Foreskin fibroblast (primary cell): ENCODE measurements at places on chromosomes 1 and 21.
A peak's percentile ranks its signal among the peaks of the same experiment; 100 is the strongest.

GRCh38 chr1:177256153-177257075, 85.7 kb downstream of the BRINP2 start:
- DNase-seq, result peak; percentile 84

- peak; percentile 5 for DNase-seq
Observed at GRCh38 chr21:33121715-33122475, 52.0 kb downstream of the OLIG1 start.

- DNase-seq, result no peak
Observed at GRCh38 chr1:94276988-94277434, 39.6 kb upstream of the ARHGAP29 start.

DNA sequence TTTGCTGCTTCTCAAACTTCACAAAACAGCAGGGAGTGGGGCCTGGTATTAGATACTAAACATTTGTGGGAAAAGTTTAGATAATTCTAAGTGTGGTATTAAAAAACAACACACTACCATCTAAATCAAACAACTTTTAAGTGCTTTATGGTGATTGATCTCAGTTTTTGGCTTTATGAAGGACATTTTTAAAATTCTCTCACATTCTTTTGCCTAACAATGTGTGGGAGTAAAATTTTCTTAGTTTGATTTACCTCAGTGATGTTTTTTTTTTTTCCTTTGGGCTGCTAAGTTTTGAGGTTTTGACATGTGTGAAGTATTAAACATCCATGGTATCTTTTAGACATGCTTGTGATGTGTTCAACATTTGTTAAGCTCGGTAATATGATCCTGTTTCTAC, 116.2 kb downstream of the DISP1 start:
- no peak for DNase-seq

DNA sequence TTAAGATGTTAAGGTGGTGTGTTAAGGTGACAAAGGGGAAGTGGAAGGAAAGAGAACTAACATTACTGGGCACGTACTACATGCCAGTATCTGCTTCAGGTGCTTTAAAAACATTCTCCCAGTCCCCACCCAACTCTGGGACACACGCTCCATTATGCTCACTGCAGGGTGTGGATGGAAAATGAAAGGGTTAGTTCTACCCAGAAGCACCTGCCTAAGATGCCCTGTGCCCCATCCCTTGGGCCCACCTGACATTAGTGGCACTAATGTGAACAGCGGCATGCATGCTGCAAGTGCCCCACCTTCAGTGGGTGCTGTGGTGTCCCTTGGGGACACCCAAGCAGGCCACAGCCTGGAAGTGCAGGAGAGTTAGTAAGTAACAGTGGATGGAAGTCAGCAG, 82.9 kb upstream of the CXADR start:
- DNase-seq, result no peak

- no peak for DNase-seq
Observed at GRCh38 chr1:154459080-154459479, 42.9 kb upstream of the TDRD10 start.

DNA sequence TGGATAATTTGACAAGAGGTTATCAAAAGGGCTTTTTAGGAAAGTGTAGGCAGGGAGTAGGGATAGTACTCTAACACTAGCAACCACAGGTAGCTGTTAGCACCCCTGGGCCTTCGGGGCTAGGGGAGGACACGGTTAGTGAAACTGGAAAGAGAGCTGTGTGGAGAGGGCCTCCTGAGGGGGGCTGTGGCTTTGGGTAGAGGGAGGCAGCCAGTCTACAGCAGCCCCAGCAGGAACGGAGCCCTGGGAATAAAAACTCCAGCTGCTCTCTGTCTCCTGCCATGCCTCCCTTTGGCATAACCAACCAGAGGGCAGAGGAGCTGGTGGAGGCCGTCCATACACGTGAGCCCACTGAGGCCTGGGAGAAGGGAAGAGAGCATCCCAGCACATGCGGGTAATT, 223.2 kb downstream of the FOXD2 start:
- DNase-seq, result no peak

DNA sequence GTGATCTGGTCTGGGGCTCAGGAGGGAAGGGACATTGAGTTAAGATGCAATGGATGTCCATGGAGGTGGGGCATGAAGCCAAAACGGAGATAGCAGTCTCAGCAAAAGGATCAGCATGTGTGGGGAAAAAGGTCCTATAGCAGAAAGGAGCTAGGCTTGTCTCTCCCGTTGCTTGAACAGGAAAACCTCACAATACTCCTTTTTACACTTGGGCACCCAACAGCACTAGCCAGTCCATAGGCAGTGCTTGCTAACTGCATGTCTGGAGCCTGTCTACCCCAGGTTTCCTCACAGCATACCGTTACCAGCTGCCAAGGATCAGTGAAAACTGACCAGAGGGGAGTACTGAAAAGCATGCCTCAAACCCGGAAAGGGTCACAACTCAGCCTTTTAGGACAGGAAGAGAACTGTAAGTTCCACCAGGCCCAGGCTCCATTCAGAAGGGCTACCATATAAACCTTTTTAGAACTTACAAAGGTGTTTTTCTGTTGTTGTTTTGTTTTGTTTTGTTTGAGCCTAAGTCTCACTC, 78.6 kb downstream of the JAK1 start:
- no peak for DNase-seq

DNA sequence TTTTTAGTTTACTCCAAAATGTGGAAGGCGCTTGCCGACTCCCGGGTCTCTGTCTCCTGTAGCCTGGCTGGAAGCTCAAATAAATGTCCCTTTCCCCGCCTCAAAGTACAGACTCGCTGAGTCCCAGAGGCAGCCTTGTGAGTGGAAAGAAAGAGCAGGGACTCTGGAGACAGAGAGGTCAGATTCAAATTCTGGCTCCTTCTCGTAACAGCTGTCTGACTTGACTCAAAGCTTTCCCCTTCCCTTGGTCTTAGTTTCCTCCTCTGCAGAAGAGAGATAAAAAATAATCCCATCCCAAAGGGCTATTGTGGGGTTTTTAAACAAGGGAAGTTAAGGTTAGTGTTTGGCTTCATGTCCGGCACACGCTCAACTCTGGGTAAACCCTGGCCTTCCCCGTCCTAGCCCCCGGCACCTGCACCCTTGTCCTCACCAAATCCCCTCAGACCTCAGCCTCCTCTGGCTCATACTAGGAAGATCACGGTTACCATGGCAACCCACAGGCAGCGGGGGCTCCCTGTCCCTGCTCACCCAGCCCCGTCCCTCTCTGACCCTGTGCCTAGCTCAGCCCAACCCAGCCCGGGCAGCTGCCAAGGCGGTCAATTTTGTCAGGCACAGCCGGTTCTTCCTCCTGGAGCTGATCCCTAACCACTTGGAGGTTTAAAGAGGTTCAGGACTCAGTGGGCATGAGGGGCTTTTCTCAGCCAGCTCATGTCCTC, 49.2 kb upstream of the IGSF21 start:
- no peak for DNase-seq

DNA sequence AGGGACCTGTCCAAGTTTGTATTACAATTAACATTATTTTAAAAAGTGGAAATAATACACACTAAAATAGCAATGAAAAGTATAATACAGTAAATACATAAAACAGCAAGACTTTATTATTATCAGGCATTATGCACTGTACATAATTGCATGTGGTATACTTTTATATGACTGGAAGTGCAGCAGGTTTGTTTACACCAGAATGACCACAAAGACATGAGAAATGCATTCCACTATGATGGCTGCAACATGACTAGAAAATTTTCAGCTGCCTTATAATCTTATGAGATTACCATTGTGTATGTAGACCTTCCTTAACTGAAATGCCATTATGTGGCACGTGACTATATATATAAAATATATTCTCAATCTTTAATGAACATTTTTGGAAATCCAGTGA, 1699.6 kb downstream of the KCNT2 start:
- DNase-seq, result peak; percentile 4

DNA sequence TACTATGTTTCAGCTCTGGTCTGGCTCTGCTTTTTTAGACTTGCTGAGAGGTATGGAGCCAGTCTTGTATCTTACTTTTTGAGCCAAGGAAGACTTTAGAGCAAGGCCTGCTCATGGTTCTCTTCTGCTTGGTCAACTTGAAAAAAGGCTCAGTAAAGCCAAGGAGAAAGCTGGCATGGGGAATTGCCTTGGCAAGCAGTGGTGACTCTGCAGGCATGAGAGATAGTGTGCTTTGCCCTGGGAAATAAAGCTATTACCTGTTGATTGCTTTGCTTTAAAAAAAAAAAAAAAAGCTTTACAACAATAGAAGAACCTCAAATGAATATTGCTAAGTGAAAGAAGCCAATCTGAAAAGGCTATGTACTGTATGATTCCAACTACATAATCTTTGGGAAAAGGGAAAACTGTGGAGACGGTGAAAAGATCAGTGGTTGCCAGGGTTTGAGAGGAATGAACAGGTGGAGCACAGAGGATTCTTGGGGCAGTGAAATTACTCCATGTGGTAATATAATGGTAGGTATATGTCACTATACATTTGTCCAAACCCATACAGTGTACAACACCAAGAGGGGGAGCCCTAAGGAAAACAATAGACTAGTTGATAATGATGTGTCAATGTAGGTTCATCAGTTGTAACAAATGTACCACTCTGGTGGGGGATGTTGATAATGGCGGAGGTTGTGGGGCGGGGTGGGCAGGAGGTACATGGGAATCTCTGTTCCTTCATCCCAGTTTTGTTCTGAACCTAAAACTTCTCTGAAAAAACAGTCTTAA, 87.6 kb downstream of the HMCN1 start:
- DNase-seq, result no peak

DNA sequence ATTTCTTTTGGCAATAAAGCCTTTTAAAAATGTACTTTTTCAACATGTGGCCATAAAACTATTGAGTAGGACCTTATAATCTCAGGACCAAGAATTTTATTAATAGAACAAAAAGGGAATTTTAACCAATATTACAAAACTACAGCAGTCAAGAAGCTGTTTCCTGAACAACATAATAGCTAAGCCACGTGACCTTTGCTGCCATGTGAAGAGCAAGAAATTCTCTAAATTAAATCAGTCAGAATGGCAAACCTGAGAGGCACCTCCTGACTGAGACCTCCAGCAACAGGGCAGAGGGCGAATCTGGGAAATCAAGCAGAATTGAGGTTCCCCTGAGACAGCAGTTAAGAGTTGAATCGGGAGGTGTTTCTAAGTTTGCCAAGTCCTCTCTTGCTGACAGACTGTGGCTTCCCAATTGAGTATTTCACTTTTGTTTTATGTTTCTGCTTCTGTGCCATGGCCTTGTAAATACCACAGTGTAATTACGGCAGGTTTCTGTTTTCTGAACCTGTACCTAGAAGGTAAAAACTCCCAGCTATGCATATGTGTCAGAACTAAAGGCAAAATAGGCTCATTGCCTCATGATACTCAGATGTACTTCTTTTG, 358.4 kb downstream of the NTNG1 start:
- no peak for DNase-seq

DNA sequence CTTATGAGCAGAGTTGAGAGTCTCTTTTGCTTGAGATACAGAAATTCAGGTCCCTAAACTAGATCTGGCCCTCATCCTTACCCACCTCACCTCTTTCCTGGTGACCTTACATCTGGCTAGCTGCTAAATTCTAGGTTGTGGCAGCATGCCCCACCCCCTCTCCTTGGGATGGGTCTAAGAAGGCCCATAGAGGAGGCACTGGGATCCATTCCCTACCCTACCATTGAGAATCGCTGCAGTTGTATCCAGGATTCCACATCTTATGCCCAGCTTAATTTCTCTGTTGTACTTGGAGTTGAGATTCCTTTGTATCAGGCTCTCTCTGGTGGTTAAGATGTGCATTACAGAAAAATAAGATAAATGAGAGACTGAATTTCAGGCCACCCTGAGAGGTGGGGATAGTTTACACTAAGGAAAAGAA, 9.5 kb upstream of the TMEM39B start:
- DNase-seq, result no peak

GRCh38 chr1:18907021-18907916, 4.9 kb upstream of the ALDH4A1 start:
- DNase-seq, result peak; percentile 80

DNA sequence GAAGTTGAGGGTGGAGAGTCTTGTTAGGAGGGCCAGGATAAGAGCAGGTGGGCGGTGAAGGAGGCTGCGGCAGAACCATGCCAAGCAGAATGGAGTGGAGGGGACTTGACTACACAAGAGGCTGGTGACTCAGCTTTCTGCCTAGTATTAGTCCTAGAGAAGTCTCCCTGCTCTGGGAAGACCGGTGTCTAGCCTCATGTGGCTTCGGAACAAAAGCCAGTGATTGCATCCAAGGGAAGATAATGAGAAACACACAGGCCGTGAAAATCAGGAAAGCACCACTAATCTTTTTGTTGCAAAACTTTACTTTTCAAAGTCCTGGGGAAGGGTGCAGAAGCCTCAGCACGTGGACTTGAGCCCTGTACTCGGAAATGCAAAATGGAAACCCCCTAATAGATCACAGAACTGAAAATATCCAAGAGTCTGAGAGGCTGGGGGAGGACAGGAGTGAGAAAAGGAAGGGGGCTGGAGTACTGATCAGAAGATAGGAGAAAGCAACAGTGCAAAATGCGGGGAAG, 31.4 kb downstream of the DDR2 start:
- DNase-seq, result peak; percentile 81

- DNase-seq, result no peak
Observed at GRCh38 chr1:10622910-10623685, 148.3 kb downstream of the PEX14 start.

DNA sequence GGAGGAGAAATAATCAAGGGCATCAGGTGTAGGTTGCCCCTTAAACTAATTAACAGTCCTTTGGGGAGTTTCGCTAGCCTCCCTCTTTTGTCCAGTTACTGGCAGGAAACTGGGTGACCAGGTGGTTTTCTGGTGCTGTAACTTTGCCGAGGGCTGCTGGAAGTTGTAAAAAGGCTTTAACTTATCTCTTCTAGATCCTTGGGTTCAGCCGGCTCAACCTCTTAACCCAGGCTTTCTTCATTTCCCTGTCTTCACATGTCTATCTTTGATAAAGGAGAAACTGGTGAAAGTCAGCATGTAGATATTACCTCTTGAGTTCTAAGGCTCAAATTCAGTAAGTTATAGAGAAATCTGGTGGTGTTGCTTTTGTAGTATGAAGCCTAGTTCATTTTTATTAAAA, 289.7 kb upstream of the NRIP1 start:
- DNase-seq, result no peak

DNA sequence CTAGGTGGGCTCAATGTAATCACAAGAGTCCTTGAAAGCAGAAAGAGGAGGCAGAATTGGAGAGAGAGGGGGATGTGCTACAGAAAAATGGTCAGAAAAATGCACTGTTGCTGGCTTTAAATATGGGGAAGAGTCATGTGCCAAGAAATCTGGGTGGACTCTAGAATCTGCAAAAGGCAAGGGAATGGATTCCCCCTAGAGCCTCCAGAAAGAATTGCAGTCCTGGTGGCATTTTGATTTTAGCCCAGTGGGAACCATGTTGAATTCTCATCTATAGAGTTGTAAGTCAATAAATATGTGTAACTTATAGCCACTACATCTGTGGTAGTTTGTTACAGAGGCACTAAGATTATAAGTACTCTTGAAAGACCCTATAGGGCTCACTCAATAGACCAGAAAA, 210.3 kb downstream of the ASTN1 start:
- DNase-seq, result no peak
